ENCODE measurements at places on chromosomes 7 and 10.

- no peak for DNase-seq
Observed at GRCh38 chr7:94445696-94446194, 51.0 kb downstream of the COL1A2 start.

- DNase-seq = no peak
Observed at GRCh38 chr10:1474376-1475097, 262.8 kb downstream of the ADARB2 start.

DNA sequence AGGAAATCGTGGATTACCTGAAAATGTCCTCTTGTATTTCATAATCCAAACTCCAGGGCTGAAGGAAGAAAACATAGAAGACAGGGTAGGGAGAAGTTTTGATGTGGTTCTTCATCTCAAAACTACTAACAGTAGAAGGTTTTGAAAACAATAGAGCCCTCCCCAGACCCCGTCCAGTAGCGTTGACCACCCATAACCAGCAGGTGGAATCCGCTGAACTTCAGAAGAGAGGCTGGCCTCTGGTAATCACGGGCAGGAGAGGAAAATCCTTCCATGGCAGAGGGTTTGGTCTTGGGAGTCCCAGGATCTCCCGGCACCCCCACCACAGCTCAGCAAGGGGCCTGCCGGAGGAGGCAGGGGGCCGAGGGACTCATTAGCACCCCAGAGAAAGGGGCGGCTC is 333.4 kb upstream of the RNF32 start:
- DNase-seq = no peak

- DNase-seq = no peak
Observed at GRCh38 chr10:43120929-43121314, 17.3 kb upstream of the CSGALNACT2 start.

GRCh38 chr7:137501562-137501961 is 158.0 kb upstream of the PTN start:
- no peak for DNase-seq

DNA sequence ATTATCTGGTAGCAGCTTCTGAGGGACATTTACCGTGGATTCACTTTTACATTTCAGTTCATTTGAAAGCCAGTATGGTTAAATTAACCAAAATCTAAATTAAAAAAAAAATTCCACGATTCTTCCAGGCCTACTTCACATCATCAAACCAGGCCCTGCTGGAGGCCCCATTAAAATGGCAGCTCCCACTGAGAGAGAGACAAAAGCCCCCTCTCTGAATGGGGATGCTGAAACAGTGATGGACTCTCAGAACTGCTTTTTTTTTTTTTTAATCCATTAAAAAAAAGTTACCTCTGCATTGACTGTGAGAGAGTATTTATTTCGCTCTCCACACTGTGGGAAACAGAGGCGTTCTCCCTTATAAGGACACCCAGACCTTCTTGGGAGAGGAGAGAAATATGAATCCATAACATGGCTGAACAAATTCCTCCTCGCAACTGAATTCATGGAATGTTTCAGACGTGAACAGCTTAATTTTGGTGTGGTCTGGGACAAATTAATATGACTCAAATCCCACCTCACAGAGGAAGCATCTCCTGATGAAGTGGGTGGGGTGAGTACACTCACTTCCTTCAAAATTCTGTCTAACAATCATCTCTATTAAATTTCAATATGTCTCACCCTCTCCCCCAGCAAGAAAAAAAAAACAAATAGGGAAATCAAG is 73.5 kb downstream of the SAMD9 start:
- DNase-seq = no peak

- no peak for DNase-seq
Observed at GRCh38 chr7:28830846-28831245, 127.3 kb downstream of the TRIL start.

GRCh38 chr7:60017-60675 is 132.2 kb upstream of the FAM20C start:
- no peak for DNase-seq

GRCh38 chr7:140168816-140169215 is 8.0 kb downstream of the KDM7A start:
- DNase-seq = no peak

- DNase-seq = no peak
Observed at GRCh38 chr10:112953174-112954159, 3.4 kb downstream of the TCF7L2 start.

DNA sequence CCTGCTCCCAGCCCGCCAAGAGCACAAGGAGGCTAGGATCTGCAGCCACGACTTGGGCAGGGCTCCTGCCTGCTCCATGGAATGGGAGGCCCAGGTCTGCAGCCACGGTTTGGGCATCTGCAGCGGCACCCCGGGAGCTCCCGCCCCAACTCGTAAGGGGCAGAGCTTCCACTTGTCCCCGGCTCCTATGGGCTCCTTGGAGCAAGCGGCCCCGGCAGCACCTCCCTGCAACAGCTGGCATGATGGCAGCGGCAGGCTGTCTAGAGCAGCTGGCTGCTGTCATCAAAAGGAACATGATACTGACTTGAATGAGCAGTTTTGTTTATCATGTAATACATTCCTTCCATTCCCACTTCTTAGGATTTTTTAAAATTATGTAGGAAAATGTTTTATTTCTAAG is 684.0 kb upstream of the FOXK1 start:
- DNase-seq = no peak

DNA sequence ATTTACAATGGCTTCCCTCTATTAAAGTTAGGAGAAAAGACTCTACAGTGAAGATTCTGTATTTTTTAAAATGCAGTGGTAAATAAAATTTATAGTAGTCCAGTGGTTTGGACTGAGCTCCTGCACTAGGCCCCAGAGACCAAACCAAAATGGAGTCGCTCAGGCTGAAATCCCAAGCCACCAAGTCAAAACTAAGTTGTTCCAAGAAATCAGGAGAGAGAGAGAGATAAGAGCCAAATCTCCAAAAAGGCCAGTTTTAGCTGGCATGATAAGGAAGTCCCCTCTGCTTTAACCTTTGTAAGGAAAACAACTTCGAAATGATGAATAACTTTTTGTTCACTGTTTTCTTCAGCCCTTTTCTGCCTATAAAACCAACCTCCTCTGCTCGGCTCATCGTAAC is 265.9 kb upstream of the KLF14 start:
- no peak for DNase-seq

Measured in NCI-H524 treated with DMSO at 0.1 percent for 48 hours (cell line).